Activated CD4-positive, alpha-beta T cell treated with anti-CD3 and anti-CD28 coated beads for 1 hour (primary cell): ENCODE measurements at places on chromosomes 11 and 22.
A peak's percentile ranks its signal among the peaks of the same experiment; 100 is the strongest.

DNA sequence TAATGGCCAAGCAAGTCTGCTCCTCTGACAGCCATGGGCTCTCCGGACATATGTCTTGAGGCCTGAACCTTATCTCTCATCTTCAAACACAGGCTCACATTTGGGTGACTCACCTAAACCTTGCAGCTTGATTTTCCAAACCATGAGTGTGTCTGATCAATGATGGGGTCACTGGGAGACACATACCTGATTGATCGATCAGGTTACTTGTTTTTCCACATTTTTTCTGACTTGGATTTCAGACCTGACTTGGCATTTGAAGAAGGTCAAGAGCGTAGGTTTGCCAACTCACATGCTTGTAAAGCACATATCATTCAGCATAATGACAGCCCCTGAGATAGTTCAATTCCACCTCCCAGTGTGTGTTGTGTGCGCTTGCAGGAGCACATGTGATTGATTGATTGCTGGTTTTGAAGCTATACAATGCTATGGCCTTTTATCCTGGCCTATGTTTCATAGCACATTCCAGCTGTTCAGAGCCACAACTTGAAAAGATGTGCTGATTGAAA, 116.7 kb upstream of the KIRREL3 start:
- no peak for DNase-seq

DNA sequence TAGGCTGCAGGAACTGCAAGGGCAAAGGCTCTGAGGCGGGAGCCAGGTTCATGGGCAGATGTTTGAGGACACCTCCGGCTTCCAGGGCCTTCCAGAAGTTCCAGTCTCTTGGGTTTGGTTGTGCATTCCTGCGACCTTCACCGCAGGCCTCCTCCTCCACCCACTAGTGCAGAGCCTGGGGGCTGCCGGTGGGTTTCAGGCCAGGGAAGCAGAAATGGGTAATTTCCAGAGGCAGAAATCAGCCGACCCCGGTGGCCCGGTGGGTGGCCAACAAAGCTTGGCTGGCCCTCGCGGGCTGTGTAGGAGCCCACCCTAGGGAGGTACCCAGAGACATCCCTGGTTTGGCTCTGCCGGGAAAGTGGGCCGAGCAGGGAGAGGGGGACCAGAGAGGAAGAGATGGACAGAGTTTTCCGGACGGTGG, 417 bp upstream of the PHETA2 start:
- DNase-seq: no peak

GRCh38 chr22:17999851-18000250, 24.5 kb downstream of the MICAL3 start:
- DNase-seq: no peak

DNA sequence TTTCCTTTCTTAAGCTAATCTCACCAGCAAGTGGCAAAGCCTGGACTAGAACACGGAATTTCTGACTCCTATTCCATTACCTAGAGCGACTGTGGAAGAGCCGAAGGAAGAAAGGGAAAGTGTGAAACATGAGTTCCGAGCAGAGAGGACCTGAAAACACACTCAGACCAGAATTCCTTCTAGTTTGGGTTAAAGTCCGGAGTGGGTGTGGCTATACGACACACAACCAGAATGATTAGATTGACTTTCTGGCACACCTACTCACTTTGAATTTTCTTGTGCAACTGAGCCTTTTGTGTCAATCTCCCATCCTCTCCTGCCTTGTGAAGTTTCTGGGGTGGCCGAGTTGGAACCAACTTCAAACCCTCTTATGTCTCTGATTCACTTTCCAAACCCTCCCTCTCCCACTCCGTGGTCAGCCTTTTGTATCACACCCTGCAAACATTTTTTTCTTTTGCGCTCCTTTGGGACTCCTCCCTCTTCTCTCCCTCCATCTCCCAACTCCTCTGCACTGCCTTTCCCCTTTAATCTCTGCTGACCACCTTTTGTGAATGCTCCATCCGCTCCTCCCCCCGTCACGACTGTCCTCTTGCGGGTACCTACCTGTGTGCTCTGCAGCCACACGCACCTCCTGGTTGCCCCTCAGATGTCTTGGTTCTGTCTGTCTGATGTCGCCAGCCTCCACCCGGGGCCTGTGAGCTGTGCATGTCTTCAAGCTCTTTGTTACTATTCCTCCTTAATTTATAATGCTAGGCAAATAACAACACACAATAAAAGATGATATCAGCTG, 86.3 kb upstream of the BLID start:
- DNase-seq: no peak

GRCh38 chr11:59943997-59944714, 5.9 kb downstream of the OOSP1 start:
- no peak for DNase-seq

DNA sequence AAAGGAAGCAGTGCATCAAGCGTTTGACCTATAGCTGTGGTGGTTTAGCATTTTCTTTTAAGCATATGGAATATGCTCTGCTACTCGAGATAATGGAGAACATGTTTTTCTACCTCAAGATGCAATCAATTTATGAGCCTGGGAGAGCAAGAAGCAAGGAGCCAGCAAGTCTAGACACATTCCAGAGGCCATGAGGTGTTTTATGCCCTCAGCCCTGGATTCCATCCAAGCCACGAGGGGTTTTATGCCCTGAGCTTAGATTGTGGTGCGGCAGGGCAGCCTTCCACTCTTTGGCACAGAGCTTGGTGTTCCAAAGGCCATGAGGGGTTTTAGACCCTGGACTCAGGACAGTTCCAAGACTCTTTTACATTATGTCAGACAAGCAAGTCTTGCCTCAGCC, 11.7 kb upstream of the DNAJB13 start:
- DNase-seq: no peak

- no peak for DNase-seq
These were observed 308.4 kb downstream of the BRD1 start for GRCh38 chr22:49519117-49519737.

DNA sequence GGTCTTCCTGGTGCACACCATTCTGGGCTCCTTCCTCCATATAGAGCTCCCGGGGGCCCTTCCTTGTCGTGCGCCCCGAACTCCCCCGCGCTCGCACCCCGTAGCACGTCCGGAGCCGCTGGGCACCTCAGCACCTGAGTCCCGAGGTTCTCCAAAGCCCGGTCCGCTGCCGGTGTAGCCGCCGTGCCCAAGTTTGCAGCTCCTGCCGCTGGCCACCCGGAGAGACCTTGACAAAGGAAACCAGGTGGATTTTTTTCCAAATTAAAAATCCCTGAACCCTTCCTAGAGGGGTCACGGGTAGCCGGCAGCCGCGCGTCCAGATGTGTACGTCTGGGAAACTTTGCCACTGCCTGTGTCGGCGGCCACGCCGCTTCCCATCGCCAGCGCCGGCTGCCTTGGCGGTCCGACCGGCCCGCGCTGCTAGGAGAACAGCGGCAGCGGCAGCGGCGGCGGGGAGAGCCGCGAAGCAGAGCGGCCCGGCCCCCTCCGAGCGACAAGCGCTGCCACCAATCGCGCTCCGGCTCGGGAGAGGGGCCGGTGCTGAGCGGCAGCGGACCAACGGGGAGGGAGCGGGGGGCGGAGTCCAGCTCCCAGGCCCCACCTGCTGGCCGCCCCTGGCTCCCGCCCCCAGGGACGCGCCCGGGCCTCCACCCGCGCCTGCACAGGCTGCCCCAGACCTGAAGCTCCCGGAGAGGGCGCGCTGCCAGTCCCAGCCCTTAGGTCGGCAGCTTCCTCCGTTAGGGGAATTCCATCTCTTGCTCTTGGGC, at the start of gene GALNT18:
GALNT18 (minus strand) TSS at position 433 of the 767 bp plus-strand sequence.
- DNase-seq: peak; percentile 25

GRCh38 chr22:43951391-43951790, 3.9 kb upstream of the SAMM50 start:
- DNase-seq: no peak

- DNase-seq: no peak
These were observed 892.9 kb downstream of the OPCML start for GRCh38 chr11:132639403-132639802.

GRCh38 chr11:74540270-74540669, 46.7 kb upstream of the LIPT2 start:
- no peak for DNase-seq

- DNase-seq: no peak
These were observed 48.5 kb upstream of the PRDM11 start for GRCh38 chr11:45097721-45098493.

DNA sequence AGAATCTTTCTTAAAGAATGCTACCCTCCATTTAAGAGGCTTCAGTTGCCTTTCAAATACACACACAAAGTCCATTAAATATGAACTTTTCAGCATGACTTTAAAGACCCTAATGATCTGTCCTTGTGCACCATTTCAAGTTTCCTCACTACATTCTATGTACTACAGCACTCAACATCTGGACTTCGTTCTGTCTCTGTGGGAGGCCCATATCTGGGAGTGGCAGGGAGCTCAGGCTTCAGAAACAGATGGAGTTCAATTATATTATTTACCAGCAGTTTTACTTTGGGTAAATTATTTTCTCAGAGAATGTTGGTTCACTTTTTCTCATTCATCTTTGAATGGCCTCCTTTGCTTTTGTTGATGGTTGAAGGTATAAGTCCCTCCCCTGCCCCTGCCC, 67.4 kb downstream of the ANO3 start:
- no peak for DNase-seq

- no peak for DNase-seq
These were observed 1.0 kb upstream of the ADSL start for GRCh38 chr22:40345271-40345670.

- DNase-seq: no peak
These were observed 63.2 kb downstream of the ZBTB16 start for GRCh38 chr11:114122686-114123085.

DNA sequence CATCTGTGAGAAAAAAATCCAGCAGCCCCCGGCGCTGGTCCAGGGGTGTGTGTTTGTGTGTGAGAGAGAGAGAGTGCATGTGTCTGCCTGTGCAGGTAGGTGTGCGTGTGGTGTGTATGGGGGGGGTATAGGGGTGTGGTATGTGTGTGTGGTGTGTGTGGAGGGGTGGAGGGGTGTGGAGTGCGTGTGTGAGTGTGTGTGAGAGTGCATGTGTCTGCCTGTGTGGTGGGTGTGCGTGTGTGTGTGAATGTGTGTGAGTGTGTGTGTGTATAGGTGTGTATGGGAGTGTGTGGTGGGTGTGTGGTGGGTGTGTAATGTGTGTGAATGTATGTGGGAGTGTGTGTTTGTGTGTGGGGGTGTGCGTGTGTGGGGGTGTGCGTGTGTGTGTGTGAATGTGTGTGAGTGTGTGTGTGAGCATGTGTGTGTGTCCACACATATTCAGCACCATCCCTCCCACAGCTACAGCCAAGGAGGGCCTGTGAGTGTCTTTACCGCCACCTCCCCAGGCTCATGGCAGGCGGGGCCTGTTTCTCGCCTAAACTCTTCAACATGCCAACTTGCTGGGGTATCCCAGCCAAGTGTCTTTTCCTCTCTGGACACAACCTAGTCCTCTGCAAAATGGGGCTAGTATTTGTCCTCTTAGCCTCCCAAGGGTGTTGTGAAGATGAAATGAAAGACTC, 11.9 kb downstream of the LMO1 start:
- DNase-seq: no peak

DNA sequence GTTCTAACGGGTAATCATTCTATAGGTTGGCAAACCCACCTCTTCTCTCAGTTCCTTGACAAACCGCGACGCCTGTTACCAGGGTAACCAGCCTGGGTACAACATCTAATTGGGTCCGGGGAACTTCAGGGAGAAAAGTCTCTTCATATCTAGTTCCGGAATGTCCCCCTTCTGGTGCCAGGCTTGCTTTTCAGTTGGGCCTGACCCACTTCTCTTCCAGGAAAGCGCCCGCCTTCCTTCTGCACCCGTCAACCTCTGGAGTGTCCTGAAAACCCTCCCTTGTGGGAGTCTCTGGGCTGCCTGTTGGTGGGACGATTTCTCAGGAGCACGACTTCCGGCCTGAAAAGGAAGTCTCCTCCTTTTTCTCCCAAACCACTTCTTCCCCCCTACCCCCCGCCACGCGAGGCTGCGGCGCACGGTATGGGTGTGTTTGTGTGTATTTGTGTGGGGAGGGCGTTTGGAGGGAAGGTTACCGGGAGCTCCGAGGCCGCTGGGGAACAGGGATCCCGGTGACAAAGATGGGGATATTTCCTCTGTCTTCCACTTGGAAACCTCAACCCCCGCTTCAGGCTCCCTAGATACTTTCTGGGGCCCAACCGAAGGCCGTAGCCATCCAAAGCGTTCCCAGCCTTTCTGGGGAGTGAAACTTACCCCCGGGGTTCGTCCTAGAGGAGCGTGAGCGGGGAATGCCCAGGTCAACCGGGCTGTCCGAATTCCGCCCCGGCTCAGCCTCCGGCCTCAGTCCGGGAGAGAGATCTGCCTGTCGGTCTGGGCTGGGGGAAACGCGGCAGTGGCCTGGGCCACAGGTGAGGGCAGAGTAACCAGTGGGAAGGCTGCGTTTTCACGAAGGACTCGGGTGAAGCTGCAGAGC, at the start of the genes NKAPD1 and PIH1D2:
NKAPD1 (plus strand) TSS at position 359 of the 871 bp plus-strand sequence. CDS start 1,276 bp downstream, outside the sequence.
PIH1D2 (minus strand) TSS at position 77 of the 871 bp plus-strand sequence. CDS start 843 bp downstream, outside the sequence.
- DNase-seq: peak; percentile 72

DNA sequence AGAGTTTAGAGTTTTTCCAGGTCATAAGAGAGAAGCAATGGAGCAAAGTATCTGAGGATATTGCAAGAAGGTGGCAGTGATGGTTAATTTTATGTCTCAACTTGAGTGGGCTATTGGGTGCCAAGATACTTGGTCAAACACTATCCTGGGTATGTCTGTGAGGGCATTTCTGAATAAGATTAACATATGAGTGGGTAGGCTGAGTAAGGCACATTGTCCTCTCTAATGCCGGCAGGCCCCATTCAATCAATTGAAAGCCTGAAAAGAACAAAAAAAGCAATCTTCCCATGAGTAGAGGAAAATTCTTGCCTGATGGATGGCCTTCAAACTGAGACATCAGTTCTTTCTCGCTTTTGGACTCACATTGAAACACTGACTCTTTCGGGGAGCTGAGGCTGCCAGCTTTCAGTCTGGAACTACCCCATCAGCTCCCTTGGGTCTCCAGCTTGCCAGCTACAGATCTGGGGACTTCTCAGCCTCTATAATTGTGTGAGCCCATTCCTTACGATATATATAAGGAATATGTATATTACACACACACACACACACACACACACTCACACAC, 228.8 kb downstream of the BUD13 start:
- no peak for DNase-seq
